Lung microvascular endothelial cell (primary cell): ENCODE measurements at places on chromosomes 7 and 10.

GRCh38 chr7:154598396-154598795 is 404.5 kb downstream of the PAXIP1 start:
- DNase-seq, result no peak

- DNase-seq, result no peak
These were observed 484.5 kb downstream of the MAGI2 start for GRCh38 chr7:78968951-78969350.

- DNase-seq, result peak; percentile 1
These were observed 167.4 kb downstream of the TMEM26 start for GRCh38 chr10:61285749-61286148.

GRCh38 chr7:127733986-127734385 is 82.0 kb downstream of the SND1 start:
- no peak for DNase-seq

GRCh38 chr10:21530641-21531040 is 3.4 kb upstream of the MLLT10 start:
- DNase-seq, result peak; percentile 17

GRCh38 chr10:61970182-61971002 is 68.9 kb downstream of the ARID5B start:
- peak; percentile 66 for DNase-seq

DNA sequence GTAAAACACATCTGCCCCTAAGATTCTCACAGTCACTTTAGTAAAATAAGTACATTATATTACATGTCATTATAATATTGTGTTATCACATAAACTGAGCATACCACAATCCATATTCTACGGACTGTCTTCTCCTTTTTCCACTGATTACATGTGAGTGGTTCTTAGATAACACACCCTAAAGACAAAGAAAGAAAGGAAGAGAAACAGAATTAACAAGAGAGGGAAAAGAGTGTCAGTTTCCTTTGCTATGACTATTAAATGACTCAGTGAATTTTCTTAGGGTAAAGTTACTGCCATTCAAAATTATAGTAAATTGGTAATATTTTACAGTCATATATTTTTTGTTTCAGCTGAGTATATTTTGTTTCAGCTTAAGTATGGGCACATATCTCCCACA is 268.3 kb downstream of the TWIST1 start:
- no peak for DNase-seq

DNA sequence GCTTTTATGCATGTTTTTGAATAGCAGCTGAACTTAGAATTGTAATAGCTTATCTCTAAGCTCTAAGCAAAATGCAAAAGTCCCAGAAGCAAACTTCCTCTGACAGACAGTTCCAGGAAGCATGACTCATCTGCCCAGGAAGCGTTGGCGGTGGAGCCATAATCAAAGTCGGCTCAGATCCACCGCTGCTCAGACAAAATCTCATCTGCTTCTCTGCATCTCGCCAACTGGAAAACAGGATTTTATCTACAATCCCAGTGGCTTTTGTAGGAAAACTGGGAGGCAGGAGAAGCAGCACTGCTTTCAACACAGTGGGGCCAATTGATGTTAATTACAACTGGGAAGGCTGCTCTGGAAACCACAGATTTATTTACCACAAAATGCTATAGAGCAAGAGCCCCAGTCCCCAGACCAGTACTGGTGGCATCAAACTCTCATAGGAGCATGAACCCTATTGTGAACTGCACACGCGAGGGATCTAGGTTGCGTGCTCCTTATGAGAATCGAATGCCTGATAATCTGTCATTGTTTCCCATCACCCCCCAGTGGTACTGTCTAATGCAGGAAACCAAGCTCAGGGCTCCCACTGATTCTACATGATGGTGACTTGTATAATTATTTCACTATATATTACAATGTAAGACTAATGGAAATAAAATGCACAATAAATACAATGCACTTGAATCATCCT is 99.9 kb downstream of the CUBN start:
- DNase-seq, result peak; percentile 96

DNA sequence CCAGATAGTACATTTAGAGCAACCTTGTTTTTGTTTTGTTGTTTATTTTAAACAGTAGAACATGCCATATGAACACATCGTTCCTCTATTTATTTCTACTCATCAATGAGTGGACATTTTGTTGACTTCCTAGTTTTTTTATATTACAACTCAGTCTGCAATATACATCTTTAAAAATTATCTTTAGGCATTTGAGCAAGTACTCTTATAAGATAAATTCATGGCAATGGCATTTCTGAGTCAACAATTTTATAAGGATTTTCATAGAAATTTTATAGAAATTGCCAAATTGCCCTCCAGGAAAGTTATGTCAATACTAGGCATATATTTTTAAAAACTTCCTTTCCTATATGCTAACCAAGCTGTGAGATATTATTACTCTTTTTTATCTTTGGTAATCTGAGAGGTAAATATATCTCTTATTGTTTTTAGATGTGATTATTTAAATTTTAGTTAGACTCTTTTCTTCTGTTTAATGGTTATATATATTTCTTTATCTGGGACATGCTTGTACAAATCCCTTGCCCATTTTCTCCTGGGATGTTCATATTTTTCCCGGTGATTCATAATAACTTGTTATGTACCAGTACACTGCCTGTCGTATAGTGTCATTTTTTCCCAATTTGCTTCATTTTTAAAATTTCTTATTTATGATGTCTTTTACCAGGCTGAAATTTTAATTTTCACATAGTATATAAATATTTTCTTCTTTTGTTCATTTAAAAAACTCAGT is 50.5 kb downstream of the FZD1 start:
- DNase-seq, result no peak

DNA sequence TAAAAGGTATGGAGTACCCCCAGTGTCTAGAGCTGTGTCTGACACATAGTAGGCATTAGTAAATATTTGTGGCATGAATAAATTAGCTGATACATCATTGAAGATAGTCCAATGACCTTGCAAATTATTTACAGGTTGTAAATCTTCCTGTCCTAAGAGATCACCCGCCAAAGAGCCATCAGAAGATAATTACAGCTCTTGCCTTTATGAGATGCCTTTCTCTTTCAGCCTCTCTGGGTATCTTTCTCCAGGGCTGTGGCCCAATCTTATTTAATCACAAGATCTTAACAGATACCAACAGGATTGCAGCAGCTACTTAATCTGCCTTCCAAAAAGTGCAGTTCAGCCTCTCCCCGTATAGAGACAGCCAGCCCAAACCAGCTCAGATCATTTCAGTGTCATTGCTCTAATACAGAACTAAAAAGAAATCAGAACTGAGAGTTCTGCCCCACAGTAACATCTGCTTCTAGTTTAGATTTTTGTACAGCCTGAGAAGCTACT is 41.5 kb downstream of the MYOF start:
- no peak for DNase-seq

DNA sequence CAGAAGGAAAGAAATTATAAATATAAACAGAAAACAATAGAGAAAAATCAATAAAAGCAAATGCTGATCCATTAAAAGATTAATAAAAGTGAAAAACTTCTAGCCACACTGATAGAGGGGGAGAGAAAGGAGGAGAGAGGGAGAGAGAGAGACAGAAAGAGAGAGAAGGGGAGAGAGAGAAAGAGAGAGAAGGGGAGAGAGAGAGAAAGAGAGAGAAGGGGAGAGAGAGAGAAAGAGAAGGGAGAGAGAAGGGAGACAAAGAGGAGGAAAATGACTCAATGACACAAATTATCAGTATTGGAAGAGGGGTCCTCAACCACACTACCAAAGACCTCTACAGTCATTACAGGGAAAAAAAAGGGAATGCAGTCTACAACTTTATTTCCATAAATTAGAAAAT is 94.4 kb upstream of the VIPR2 start:
- no peak for DNase-seq

- no peak for DNase-seq
These were observed 32.4 kb downstream of the CRHR2 start for GRCh38 chr7:30649717-30650420.

GRCh38 chr7:104264285-104264684 is 56.5 kb upstream of the ORC5 start:
- DNase-seq, result no peak

- DNase-seq, result no peak
These were observed 13.8 kb upstream of the LMOD2 start for GRCh38 chr7:123641901-123642300.

DNA sequence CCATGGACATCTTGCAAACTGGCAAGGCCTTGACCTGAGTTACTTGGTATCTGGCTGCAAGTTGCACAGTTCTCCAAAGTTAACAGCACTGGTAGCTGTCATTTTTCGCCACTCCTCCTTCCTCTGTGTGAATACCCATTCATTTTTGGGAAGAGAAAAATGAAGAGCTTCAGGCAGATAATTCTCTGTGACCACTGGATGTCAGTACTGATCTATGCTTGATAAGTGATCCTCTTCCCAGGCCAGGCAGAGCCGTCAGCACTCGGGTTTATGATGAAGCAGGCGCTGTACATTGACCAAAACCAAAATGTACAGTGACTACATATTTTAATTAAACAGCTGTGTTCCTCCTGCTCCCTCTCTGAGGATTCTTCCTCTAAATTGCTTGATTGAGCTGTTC is 55.9 kb upstream of the PDZD8 start:
- DNase-seq, result no peak

- DNase-seq, result no peak
These were observed 7.4 kb upstream of the GNA12 start for GRCh38 chr7:2851497-2851896.

GRCh38 chr10:114499630-114500190 is 95.4 kb upstream of the AFAP1L2 start:
- DNase-seq, result no peak

GRCh38 chr10:29840516-29841276 is 205.9 kb upstream of the SVIL start:
- DNase-seq, result no peak

DNA sequence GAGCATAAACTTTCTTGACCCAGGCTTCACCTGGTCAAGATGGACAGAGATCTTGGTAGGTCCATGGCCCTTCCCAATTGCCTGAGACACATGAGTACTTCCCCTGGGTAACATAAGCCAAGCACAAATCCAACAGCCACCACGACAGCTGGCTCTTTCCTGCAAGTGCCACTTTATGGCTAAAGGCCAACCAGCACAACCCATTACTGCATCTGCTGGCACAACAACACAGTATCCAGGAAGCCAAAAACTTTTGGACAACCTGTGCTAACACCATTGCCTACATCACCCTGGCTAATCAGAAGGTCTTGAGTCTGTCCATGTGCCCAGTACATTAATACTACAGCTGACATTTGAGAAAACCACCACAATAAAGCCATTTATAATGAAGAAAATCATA is 548.0 kb upstream of the SEMA3D start:
- no peak for DNase-seq

- DNase-seq, result no peak
These were observed 129.7 kb downstream of the ZNF365 start for GRCh38 chr10:62503872-62504271.

GRCh38 chr10:83820033-83820432 is 319.3 kb upstream of the GHITM start:
- peak; percentile 34 for DNase-seq

DNA sequence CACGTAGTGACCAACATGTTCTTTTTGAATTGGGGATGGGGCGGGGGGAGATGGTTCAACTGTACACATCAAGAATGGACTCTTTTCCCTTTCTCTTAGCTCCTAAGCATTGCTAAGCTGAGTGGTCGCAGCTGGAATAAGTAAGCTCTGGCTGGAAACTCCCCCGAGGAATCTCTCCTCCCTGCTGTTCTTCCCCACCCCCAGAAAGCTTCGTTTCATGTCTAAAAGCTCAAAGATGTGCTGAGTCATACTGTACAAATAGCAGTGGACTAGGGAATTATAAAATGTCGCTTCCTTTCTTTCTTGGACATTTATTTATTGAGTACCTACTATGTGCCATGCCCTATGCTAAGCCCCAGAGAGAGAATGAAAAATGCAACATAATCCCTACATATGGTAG is 191.1 kb upstream of the ADO start:
- no peak for DNase-seq

DNA sequence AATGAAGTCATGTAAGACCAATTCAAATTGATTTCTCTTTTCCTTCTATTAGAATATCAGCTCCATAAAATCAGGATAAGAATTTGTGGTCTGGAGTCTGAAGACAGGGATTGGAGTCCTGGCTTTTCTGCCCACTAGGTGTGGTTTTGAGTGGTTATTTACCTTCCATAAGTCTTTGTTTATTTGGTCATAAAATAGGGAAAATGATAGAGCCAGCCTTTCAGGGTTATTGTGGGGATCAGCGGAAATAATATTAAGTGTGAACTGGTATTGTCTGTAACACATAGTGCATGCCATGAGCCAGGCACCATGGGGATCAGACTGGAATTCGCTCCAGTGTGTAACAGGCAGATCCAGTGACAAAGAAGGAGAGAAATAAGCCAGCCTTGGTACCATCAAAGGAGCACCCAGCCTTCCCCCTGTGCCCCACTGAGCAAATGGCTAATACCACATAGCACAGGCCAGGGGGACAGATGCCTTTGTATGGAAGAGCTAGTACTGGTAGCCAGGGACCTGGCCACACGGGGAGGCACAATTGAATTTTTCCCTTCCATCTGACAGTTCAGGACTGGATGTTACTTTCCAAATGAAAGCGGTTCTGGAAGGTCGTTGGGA is 509.7 kb upstream of the PODXL start:
- no peak for DNase-seq

- DNase-seq, result no peak
These were observed 747.4 kb upstream of the VSTM2A start for GRCh38 chr7:53794816-53795215.

DNA sequence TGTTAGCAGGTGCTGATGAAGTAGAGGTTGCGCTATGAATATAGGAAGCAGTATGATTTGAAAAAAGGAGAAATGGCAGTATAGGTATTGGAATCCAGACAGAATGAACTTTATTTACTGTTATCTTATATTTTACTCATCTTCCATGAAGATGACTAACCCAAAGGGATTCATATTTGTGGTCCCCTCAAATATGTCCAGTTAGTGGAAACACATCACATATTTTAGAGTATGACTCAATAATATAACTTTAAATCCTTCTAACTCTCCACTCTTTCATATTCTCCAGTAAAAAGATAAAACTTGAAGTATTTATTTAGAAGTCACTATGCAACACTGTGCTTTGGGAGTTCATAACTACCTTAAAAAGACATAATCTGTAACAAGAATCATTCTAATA is 286.5 kb upstream of the LRRTM3 start:
- DNase-seq, result no peak

DNA sequence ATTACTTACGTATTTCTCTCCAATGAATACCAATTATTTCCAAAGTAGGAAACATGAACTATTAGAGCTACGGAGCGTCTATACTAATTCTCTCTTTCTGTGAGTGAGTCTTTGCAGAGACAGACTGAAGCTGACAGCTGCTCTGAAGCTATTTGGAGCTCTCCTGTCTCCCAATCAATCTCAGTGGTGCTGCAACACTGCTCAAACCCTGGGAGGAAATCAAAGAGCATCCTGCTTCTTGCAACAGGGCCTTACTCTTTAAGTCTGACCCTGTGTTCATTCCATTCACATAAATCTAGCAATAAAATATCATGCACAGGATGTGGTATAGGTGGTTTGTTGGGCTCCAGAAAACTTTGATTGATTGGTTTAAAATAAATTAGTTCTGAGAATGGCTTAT is 685.7 kb upstream of the IGFBP3 start:
- DNase-seq, result no peak
